ENCODE measurements at places on chromosomes 11 and 22. TPM values are rescaled to one million over a fixed set of nuclear protein-coding genes. Genes with fewer than 3 reads are reported as not detected.

DNA sequence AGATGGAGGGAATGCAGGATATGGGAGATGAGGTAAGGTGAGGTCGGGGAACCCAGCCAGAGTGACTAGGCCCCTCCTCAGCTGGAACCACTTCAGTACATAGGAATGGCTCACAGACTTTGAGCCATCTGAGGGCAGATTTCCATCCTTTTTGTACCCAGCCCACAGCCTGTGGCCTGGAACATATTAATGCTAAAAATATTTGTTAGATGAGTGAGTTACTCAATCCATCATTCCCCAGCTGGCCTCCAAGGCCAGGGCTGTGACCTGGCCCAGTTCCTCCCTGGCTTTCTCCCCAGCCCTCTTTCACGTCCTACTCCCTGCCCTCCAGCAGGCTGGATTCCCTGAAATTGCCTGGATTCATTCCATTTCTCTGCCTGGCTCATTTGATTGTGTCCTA is 57.2 kb upstream of the PRDM11 start:
- DNase-seq = no peak

Gene DDX17
- 480 TPM for total RNA-seq

Gene PKDREJ
- total RNA-seq = not detected

Gene SLC2A11
- 13.2 TPM for total RNA-seq

DNA sequence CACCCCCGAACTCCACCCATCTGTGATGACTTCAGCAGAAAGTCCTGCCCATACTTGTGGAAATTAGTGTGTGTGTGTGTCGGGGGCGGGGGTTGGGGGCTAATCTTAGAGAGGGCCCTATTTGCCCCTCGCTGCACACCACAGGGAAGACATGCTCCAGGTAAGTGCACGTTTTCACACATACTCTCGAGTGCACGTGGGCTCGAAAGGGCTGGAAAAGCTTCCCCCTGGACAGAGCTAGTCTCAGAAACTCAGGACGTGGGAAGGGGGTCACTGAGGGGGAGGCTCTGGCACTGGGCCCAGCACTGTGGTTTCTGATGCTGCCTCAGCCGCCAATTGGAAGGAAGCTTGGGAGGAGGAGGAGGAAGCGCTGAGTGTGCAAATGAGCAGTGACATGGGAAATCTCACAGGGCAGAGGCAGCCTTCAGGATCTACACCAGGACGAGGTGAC is 40.7 kb upstream of the CD82 start:
- DNase-seq = no peak

DNA sequence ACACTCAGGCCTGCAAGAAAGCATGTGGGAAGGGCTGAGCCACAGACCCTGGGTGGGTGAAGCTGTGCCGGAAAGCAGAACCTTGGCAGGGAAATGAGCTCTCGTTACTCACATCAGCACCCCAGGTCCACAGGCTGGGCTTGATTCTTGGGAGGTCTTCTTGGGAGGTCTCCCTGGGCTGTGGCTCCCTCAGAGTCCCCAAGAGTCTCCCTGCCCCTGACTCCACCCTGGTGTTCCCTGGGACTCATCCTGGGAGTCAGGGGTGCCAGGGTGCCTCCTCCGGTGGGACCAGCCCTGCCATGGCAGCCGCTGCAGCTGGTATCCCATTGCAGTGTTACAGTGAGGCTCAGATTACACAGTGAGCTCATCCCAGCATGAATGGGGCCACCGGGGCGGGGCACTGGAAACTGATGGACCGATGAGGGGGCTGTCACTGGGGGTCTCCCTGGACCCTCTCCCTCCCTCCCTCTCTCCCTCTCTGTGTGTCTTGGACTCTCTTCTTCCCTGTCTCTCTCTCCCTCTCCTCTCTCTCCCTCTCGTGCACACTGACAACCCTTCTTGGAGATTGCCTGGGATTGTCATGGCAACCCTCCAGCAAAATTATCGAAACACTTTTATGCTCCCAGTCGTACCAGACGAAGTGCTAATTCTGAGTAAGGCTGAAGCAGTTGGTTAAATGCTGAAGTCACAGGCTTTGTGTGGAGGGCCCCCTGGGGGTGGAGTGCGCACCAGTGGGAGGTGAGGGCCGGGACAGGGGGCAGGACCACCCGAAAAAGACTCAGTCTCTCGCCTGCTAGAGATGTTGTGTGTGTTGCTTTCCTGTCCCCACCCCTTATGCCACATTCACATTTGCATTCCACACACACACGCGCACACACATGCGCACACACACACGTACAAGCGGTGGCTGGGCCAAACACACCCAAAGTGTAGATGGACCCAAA is 8.6 kb upstream of the C11orf96 start:
- DNase-seq = no peak

- peak; percentile 46 for DNase-seq
Observed at GRCh38 chr11:45412051-45412471, 125.9 kb upstream of the SYT13 start.

Gene SCO2
- total RNA-seq = 3.1 TPM

DNA sequence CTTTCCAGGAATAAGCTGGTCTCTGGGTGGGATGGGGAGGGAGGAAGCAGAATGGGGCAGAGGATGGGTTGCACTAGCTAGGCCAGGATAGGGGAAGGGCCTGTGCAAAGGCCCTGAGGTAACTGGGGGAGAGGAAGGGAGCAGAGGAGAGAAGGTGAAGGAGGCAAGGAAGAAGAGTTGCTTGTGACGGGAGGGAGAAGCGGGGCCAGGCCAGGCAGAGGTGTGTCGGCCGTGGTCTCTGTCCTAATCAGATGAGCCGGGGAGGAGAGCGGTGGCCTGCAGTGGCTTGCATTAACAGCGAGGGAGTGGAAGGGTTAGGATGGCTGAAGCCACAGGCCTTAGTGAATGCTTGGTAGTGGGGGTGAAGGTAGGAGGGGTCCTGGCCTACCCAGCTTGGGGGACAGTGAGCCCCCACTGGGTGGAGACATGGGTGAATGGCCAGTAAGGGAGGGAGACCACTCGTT is 6.0 kb upstream of the DERL3 start:
- DNase-seq = no peak

Gene IL10RA
- total RNA-seq = 33.8 TPM

Gene OR8G5
- 0.58 TPM for total RNA-seq

Gene APLP2
- total RNA-seq = 726 TPM

- no peak for DNase-seq
Observed at GRCh38 chr11:77154381-77155081, 26.5 kb downstream of the MYO7A start.

- no peak for DNase-seq
Observed at GRCh38 chr22:32340411-32340810, 17.3 kb upstream of the RFPL3 start.

Gene GLYATL2
- total RNA-seq = not detected

Gene SHANK2
- total RNA-seq = 62.5 TPM

GRCh38 chr22:39877079-39877845 is 16.3 kb downstream of the ENTHD1 start:
- DNase-seq = no peak

DNA sequence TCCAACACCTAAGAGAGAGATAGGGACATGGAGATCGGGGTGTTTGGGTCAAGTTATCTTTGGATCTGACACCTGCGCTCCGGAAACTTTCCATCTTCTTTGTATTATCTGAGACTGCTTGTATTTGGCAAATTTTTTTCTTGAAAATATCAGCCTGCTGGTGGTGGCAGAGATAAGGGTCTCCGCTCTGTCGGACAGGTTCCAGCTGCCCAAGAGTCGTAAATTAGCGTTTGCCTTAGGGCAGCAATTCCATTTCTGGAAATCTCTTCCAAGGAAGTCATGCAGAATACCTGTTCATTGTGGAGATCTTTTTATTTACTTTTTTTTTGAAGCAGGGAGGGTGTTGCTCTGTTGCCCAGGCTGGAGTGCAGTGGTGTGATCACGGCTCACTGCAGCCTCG is 19.5 kb upstream of the CSNK1E start:
- DNase-seq = no peak

Gene ACRV1
- total RNA-seq = not detected

- DNase-seq = peak; percentile 89
Observed at GRCh38 chr22:41382098-41382578, 396 bp downstream of the TEF start.

GRCh38 chr11:15278128-15278527 is 163.4 kb downstream of the INSC start:
- no peak for DNase-seq

- DNase-seq = no peak
Observed at GRCh38 chr11:96001037-96001436, 77.1 kb upstream of the MTMR2 start.
